ENCODE measurements at places on chromosomes 3 and 15. TPM values are rescaled to one million over a fixed set of nuclear protein-coding genes. Genes with fewer than 3 reads are reported as not detected.

TERB2 gene
- total RNA-seq = not detected

MAGI1 gene
- total RNA-seq = 6.4 TPM

PLA1A gene
- not detected for total RNA-seq

SNURF gene
- total RNA-seq = 0.45 TPM

SMAD3 gene
- total RNA-seq = 33.3 TPM

Measured in bronchus fibroblast of lung (primary cell).